ENCODE measurements at places on chromosomes 16 and 17.
A peak's percentile ranks its signal among the peaks of the same experiment; 100 is the strongest.

GRCh38 chr16:17658881-17659280 is 188.1 kb upstream of the XYLT1 start:
- no peak for DNase-seq

DNA sequence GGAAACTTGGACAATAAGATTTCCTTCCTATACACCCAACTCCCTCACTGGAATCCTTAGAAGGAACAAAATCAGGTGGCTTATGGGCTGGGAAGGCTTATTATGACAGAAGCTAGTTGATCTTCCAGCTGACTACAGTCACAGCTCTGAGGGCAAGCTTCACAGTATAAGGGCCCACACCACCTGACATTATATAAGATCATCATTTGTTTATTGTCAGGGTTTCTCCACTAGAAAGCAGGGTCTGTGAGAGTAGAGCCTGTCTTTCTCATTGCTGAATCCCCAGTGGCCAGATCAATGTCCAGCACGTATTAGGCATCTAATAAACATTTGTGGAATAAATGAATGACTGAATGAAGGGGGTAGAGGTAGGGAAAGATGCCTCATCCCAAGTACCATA is 57.8 kb upstream of the PHOSPHO1 start:
- DNase-seq, result no peak

DNA sequence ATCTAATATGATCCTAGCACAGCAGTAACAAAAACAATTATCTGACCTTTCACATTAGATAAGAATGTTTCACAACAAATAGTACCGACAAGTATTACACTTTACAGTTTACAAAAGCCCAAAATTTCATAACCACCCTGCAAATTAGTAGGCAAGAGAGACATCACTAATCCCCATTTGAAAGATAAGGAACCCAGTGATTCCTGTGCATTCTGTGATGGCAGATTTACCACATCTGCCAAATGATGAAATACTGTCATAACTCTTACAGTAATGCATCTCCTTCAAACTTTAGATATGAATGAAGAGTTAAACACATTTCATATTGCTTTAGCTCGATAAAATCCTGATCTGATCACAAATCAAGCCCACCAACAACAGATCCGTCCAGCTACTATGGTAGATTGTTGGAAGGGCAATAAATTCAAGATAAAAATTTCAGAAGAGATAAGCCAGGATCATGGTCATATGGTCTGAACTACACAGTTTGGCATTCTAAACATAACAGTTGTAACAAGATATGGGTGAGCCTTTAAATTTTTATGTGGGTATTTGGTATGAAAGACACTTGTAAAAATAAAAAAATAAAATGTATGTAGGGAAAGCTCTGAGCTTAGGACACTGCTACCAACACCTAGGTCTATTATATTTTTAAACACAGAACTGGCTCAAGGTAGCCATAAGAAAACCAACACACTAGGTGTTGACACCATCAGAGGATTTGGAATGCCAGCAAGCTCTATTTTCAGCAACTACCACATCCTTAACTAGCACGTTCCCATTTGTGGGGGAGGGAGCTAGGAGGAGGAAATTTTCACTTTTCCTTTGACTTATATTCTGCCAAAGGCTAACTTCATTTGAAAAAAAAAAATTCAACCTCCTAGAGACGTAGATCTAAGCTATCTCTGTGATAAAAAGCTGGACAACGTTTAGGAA is 9.3 kb downstream of the YWHAE start:
- DNase-seq, result no peak

DNA sequence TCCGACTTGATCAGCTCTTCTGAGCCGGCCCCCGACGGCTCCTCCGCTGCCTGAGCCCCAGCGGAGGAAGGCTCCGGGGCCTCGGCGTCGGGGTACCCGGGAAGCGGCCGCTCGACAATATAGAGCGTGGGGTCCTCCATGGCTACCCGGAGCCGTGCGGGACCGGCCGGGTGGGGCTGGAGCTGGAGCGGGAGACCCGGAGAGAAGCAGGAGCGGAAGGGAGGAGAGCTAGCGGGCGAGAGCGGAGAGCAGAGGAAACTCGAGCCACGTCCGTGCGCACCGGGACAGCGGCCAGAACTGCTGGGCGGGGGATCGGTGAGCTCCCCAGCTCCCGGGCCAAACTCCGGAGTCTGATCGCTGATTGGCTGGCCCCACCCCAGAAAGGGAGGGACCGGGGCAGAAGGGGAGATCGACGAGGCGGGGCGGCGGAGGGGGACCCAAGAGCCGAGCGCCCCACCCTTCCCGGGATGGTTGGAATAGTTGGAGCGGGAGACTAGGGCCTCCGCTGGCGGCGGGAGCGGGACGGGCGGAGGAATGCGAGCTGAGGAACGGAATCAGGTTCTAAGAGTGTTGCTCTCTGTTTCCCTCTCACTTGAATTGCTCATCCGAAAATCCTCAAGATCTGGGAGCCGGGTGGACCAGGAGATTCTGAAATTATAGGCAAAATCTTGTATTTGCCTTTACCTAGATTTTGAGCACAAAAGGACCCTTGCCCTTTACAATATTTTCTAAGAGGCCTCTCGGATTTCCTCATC is at the start of gene CAVIN1:
TSS of gene CAVIN1 (minus strand) at position 299 of the 755 bp plus-strand sequence. CDS start at position 140, 159 bp downstream.
- DNase-seq, result peak; percentile 30

GRCh38 chr16:9469512-9469911 is 378.1 kb downstream of the HAPSTR1 start:
- DNase-seq, result no peak

- peak; percentile 50 for DNase-seq
Measured at GRCh38 chr16:23679274-23679985, 741 bp downstream of the PLK1 start.

GRCh38 chr17:70483624-70484023 is 314.3 kb downstream of the KCNJ2 start:
- no peak for DNase-seq

DNA sequence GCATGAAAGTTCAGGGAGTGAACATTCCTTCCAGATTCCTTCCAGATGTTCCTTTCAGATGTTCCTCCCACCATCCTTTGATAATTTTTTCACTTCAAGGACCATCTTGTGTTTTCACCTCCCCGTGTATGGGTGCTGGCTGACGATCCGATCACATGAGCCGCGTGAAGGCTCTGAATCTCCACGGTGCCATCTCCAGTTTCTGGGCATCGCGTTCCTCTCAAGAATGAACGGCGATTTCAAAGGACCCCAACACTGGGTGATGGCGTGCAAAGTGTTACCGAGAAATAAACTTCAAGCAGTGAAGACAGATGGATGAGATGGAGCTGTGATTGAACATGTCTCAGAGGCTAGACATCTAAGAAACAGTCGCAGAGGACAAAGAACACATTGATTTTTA is 245.3 kb downstream of the GSG1L start:
- DNase-seq, result no peak

- no peak for DNase-seq
Measured at GRCh38 chr16:29824589-29825144, 4.4 kb downstream of the MVP start.

DNA sequence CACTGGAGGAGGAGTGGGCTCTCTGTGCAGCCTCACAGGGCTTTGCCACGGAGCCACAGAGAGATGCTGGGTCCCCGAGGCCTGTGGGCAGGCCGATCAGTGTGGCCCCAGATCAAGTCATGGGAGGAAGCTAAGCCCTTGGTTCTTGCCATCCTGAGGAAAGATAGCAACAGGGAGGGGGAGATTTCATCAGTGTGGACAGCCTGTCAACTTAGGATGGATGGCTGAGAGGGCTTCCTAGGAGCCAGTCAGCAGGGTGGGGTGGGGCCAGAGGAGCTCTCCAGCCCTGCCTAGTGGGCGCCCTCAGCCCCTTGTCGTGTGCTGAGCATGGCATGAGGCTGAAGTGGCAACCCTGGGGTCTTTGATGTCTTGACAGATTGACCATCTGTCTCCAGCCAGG is 3.9 kb downstream of the NXPH3 start:
- no peak for DNase-seq

GRCh38 chr17:37609170-37610040 is at the start of gene SYNRG:
Gene SYNRG, minus strand, starts transcription at chr17:37609418. Its CDS starts 63 bp downstream, at chr17:37609355.
- DNase-seq, result peak; percentile 93
